ENCODE measurements at places on chromosomes 3 and 15. TPM values are rescaled to one million over a fixed set of nuclear protein-coding genes. Genes with fewer than 3 reads are reported as not detected.

GRCh38 chr15:72579814-72580213 lies 74.7 kb upstream of the GOLGA6B start:
- H3K27me3 ChIP-seq: no peaks in the 10 kb centered on the region
- no peaks in the 10 kb centered on the region for H3K4me1 ChIP-seq
- no peak overlapping the region for H3K27ac ChIP-seq
- H3K4me3 ChIP-seq: no peak overlapping the region
- no peak for DNase-seq

DNA sequence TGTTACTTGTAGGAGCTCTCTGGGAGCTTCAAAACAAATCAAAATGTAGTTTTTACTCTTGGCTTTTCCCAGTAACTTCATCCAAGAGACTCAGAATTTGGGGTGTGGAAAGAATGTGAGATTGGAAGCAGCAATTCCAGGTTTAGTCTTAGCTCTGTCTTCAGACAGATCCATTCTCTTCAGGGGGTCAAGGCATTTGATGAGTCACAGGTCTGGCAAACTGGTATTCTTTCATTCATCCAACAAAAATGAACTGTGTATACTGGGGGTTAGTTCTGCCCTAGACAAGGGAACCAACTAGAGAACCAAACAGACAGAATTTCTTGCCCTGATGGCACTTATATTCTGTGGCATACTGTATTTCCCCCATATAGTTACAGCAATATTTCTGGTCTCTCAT lies 36.3 kb upstream of the CADPS start:
- DNase-seq: no peak
- H3K4me3 ChIP-seq: no peak overlapping the region
- H3K4me1 ChIP-seq: no peaks in the 10 kb centered on the region

DNA sequence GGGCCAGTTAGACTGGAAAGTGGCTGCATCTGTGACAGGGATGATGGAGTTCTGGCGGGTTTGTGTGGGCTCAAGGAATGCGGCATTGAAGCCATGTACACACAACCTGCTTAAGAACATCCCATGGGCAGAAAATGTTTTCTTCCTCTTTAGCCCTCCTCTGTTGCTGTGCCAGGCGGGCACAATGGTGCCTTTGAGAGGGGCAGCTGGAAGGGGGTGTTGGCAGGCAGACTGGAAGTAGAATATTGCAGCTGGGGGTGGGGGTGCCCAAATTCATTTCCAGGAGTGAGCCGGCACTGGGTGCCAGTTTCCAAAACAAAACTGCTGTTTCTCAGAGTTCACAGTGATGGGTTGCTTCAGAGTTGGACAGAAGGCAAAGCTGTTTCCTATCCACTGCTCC lies 91.8 kb upstream of the ETV5 start:
- no peak overlapping the region for H3K4me3 ChIP-seq
- no peak for DNase-seq
- no peak overlapping the region for H3K27ac ChIP-seq

GRCh38 chr15:45181491-45182285 lies 6.1 kb downstream of the SHF start:
- peaks cover 32% of the 10 kb centered on the region for H3K4me1 ChIP-seq
- DNase-seq: no peak
- no peak overlapping the region for H3K4me3 ChIP-seq
- peaks cover 2% of the 10 kb centered on the region for H3K36me3 ChIP-seq
- H3K27ac ChIP-seq: no peak overlapping the region
- peaks cover 4% of the 10 kb centered on the region for H3K27me3 ChIP-seq

DNA sequence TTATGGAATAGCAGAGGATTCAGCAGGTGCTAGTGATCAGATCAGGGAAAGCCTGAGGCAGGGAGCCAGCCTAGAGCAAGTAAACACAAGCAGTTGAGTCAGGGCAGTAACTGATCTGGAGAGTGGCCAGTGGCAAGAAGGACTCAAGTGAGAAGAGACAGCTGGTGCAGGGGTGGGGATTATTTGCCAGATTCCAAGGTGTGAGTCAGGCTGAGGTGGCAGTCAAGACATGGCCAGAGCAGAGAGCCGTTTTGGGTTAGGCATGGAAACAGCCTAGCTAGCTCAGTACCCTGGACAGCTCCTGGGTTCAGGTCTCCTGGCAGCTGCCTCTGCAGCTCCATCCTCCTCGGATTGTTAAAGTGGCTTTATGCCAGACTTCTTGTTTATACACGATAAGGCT lies 281.9 kb upstream of the ONECUT1 start:
- DNase-seq: no peak
- no peaks in the 10 kb centered on the region for H3K27me3 ChIP-seq
- H3K36me3 ChIP-seq: no peaks in the 10 kb centered on the region
- no peak overlapping the region for H3K4me3 ChIP-seq
- H3K27ac ChIP-seq: no peak overlapping the region

- H3K4me3 ChIP-seq: no peak overlapping the region
- no peaks in the 10 kb centered on the region for H3K36me3 ChIP-seq
- no peaks in the 10 kb centered on the region for H3K27me3 ChIP-seq
- no peak for DNase-seq
- no peaks in the 10 kb centered on the region for H3K4me1 ChIP-seq
Observed at GRCh38 chr3:73437828-73438227, 186.9 kb downstream of the PDZRN3 start.

- no peak overlapping the region for H3K27ac ChIP-seq
- H3K4me1 ChIP-seq: peaks cover 30% of the 10 kb centered on the region
- no peak for DNase-seq
- H3K36me3 ChIP-seq: no peaks in the 10 kb centered on the region
- H3K4me3 ChIP-seq: no peak overlapping the region
Observed at GRCh38 chr3:87997966-87998365, 60.8 kb downstream of the CGGBP1 start.

DNA sequence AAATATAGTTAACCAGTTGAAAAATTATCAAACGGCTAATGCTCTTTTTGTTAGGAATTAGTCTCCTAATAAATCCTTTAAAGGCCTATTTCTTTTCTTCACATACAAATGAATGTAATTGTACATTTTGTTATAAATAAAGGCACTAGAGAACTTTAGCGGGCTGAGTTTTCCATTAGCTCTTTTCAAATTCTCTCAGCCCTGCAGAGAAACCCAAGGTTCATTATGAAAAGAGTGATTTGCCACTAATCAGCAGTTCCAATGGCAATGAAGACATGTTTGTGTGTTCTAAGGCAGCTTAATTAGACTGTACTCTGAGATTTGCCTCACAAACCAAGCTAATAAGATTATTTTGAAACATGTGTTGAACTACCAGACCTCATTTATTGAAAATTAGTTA lies 64.6 kb upstream of the P2RY1 start:
- no peaks in the 10 kb centered on the region for H3K4me1 ChIP-seq
- H3K27me3 ChIP-seq: no peaks in the 10 kb centered on the region
- no peak overlapping the region for H3K27ac ChIP-seq

- H3K27ac ChIP-seq: no peak overlapping the region
- peaks cover 16% of the 10 kb centered on the region for H3K27me3 ChIP-seq
- peaks cover 26% of the 10 kb centered on the region for H3K4me1 ChIP-seq
- no peak overlapping the region for H3K4me3 ChIP-seq
- no peaks in the 10 kb centered on the region for H3K36me3 ChIP-seq
Observed at GRCh38 chr3:9172851-9173321, 76.6 kb downstream of the SRGAP3 start.

FOXP1 gene
- total RNA-seq: 97.6 TPM

HIGD1A gene
- 97.5 TPM for total RNA-seq

ZNF774 gene
- 2.1 TPM for total RNA-seq

GTPBP8 gene
- total RNA-seq: 22.6 TPM

All from activated T-helper 1 cell treated with anti-CD3 and anti-CD28 coated beads, Interleukin-12 subunit alpha, Interleukin-12 subunit beta, Interleukin-2, Interleukin-4 antibody, amounts not matched to agents 30 ng/mL and 10 ng/mL and 1 ng/mL, durations not matched to agents 14 hours and 24 hours and 36 hours (primary cell).